ENCODE measurements at places on chromosomes 12 and 14.
A peak's percentile ranks its signal among the peaks of the same experiment; 100 is the strongest.

GRCh38 chr14:52342849-52343596 lies 28.9 kb downstream of the PTGER2 start:
- DNase-seq = no peak

DNA sequence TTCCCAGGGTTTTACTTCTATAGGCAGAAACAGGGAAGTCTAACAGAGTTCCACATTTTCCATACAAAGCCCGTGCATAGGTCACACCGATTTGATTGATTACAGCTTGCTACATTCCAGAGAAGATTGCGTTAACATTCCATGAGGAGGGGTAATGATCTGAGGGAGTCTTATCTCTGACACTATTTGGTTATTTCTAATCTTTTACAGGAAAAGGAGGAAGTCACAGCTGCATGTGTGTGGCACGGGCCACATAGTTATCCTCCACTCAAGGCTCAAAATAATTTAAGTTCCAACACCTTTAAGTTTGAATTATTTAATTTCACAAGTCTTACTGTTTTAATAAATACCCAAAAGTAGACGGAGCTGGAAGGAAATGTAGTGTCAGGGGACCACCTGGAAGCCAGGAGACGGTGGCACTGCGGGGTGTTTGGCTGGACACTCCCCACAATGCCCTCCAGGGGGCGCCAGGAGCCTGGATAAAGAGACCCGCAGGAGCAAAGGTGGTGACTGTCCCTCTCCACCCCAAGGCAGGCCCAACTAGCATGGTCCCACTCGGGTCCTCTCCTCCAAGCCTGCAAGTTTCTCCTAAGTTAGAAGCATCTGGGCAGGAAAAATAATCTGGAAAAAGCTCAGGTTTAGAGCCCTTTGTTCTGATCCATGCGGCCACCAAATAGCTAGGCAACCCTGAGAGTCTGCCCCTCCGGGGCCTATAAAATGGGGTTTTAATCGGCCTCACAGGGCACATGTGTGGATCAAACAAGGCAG lies 20.2 kb downstream of the KRT8 start:
- peak; percentile 81 for DNase-seq

DNA sequence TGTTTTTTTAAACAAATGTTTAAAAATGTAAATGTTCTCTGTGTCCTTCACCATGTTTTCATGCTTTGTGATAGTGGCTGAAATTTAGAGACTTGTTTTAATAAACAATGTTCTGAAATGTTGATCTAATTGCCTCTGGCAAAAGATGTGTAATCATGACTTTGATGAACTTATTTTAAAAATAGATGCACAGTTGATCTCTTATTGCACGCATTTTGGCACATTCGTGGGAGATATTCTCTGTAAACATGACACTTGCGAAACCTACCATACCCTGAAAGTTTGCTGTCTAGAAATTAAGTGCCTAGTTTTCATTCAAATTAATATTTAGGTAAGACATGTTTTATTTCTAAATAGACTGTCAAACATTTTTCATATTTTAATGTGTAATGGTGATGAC lies 119.7 kb upstream of the DNM1L start:
- DNase-seq = no peak

- no peak for DNase-seq
These were observed 645 bp upstream of the KLHDC1 start for GRCh38 chr14:49692193-49692757.

GRCh38 chr14:89240414-89240813 lies 176.6 kb downstream of the FOXN3 start:
- DNase-seq = no peak

DNA sequence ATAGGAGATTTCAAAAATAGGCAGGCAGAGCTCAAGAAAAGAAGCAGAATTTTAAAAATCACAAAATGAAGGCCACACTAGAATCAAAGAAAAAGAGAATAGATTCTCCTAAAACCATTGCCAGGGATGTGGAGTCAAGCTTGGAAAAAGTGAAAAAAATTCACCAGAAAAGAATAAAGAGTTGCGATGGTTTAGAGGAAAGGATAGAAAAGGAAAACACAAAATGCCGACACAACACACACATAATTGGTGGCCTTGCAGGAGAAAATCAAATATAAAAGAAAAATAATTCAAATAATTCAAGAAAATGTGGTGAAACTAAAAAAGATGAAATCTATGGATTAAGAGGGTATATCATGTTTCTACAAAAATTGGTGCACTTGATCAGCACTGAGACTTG lies 181.6 kb upstream of the C14orf180 start:
- no peak for DNase-seq

DNA sequence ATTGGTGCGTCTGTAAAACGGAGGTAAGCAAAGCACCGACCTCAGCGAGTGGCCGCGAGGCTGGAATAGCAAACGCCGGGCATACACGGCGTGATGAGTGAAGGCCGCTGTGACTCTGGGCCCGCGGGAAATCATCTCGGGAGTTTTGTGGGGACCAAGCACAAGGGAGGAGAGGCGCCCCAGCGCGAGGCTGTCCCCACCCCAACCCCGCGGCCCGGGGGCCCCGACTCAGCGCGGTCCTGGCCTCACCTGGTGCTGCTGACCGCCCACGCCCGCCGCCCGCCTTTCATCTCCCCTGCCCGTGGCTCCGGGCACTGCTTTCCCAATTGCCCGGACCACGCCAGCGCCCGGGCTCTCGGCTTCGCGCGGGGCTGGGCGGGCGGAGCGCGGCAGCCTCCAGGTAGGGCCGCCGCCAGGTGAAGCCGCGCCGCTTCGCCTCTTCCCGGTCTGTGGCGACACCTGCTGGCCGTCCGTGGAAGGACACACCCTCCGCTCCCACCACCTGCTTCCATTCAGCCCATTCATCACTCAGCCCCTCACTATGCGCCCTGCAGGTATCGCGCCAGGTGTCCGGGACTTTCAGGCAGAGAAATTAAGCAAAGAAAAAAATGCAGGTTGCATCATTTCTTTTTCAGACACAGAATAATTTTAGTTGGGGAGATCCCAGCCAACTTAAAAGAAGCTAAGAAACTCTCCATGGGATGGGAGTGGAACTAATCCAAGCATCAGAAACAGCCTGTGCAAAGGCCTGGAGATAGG lies 360.4 kb downstream of the MED13L start:
- DNase-seq = peak; percentile 73

GRCh38 chr12:123351349-123351748 lies 13.3 kb downstream of the SBNO1 start:
- DNase-seq = no peak

DNA sequence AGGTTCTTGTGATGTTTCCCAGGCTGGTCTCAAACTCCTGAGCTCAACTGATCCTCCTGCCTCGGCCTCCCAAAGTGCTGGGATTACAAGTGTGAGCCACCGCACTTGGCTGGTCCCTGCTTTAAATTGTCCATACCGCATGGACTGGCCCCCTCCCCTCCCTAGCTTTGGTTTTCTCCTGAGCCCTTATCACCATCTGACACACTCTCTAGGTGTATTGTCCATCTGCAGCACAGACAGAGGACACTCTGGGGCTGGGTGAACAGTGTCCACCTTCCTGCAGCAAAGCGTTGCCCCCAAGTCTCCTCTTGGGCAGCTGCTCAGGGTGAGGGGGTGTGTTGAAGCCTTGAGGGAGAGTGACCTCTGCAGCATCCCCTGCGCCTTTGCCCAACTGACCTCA lies 36.0 kb upstream of the DLK1 start:
- DNase-seq = no peak

GRCh38 chr14:103539056-103539825 lies 10.2 kb downstream of the TRMT61A start:
- DNase-seq = no peak

DNA sequence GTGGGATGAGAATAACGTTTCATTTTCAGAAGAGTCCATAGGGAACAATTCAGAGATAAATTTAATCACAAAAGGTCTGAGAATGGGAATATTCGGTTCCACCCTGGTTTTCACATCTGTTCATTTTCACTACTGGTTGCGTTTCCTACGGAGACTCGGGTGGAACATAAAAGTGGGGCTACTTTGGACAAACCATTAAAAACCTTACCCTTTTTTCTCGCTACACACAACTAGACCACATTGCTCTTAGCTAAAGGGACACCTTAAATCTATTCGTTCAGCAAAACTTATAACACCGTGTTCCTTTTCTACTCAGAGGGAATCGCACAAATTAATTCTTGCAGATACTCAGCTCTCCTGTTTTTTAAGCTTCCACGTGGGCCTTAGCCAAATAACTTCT lies 1.0 kb upstream of the SUDS3 start:
- DNase-seq = no peak

DNA sequence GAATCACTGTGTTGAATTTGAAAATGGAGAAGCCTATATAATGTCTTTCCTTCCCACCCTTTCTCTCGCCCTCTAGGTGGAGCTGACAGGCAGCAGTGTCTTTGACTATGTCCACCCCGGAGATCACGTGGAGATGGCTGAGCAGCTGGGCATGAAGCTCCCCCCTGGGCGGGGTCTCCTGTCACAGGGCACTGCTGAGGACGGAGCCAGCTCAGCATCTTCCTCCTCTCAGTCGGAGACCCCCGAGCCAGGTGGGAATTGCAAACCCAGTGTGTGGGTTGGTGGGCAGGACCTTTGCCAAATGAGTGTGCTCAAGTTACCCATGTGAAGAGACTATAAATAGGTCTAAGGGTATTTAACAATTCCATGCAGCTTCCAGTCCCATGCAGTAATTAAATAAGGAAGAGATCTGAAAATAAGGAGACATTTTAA lies 274.7 kb downstream of the EGLN3 start:
- no peak for DNase-seq

DNA sequence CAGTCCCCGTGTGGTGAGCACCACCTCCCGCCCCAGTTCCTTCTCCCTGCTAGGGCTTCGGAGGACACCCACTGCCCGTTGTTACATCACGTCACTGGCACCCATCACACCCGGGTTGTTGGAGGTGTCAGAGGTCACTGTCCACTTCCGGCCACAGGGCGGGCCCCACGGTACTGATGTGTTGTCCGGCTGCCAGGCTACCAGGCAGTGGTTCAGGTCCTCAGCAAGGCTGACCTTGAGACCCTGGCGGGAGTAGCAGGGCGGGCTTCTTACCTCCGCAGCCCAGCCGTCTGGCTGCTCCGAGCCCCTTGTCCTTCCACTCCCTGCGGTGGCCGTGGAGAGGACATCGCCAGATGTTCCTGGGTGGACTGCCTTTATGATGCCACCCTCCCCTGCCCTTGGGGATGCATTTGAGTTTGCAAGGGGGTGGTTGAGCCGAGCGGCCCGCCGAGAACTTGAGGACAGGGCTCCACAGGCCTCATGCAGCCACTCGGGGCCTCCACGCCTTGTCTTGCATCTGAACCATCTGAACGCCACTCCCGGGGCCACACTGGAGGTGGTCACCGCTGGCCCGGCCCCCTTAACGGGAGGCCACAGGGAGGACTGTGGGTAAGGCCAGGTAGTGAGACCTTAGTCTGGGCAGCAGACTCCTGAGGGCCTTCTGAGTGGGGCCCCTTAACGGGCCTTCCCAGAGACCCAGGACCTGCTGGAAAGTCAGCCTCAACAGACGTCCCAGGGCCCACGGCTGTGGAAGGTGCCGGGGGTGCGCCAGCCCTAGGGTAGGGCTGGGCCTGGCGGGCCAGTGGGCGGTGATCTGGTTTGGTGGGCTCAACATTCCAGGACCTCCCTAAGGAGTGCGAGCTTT lies 27.1 kb upstream of the PLD4 start:
- no peak for DNase-seq

DNA sequence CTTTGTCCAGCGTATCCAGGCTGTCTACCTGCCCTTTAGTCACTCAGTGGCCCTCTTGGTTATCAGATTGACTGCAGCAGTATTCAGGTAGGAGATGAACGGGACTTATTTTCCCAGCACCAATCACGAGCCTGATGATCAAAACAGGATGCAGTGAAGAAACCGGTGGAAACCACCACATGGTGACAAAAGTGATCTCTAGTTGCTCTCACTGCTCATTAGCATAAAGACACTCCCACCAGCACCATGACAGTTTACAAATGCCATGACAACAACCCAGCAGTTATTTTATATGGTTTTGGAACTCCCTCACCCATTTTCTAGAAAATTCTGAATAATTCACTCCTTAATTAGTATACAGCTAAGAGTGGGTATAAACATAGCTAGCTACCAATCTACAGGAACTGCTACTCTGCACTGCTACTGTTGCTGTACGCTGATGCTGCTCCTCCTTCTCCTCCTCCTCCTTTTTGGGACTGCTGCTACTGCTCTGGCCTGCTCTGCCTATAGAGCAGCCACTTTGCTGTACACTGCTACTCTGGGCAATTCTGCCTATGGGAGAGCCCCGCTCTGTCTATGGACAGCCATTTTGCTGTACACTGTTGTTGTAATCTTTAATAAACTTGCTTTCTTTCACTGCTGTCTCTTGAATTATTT lies 142.5 kb upstream of the SSTR1 start:
- peak; percentile 57 for DNase-seq

DNA sequence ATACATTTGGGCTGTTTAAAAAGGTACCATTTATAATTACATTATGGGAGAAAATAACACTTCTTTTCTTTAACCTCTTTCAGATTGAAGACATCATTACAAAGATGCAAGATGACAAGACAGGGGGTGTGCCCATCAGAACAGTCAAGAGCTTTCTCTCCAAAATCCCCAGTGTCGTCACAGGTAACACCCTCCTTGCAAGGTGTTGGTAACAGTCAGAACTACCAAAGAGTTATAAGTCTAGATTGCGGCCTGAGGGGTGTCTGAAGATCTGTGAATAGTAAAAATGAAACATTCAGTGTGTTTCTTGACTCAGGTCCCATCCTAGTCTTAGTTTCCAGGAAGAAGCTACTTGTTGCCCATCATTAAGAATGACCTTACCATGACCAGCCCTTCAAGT lies 419.8 kb downstream of the RGS6 start:
- no peak for DNase-seq

DNA sequence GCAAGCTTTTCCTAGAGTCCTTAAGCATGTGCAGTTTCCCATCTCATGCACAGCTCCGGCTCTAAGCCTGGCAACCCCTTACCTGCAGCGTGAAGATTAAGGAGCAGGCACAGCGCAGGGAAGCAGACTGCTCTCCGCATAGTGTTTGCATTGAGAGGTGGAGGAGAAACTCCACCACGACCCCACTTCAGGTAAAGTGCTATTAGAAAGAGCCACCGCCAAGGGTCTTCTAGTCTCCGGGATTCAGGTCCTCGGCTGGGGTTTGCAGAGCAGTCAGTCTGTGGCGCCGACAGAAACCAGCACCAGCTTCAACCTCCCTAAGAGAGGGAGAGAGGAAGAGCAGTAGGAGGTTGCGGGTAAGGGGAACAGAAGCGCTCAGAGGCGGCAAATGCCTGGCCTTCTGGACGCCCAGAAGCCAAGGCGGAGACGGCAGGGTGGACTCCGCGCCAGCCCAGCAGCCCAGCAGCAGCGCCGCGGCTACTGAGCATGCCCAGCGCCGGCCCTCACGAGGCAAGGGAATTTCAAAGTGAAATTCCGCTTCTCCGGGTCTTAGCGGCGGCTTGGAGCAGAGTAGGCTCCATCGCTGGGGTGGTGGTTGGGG lies at the start of gene PTPRR:
Gene PTPRR, minus strand, starts transcription at position 488 of the 601 bp plus-strand sequence. Its CDS starts 348 bp downstream, at position 140.
- no peak for DNase-seq

GRCh38 chr12:2374092-2374906 lies 321.5 kb downstream of the CACNA1C start:
- DNase-seq = no peak

DNA sequence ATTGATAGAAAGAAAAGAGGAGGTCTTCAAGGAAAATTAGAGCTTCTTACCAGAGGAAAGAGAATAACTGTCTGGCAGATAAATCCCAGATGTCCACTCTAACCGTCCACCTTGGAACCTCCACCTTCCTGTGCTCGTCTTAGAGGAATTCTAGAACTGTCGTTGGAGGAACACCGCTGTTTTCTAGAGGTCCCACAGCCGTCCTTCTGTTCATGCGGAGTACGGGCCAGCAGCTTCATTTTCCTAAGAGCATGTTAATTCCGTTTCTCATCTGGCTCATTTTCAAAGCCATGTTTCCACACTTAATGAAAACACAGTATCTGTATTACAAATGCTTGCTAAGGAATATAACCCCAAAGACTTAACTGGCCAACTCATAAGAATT lies 107.9 kb upstream of the ESRRB start:
- DNase-seq = no peak

- DNase-seq = no peak
These were observed 1112.6 kb downstream of the SLC6A15 start for GRCh38 chr12:83800022-83800421.

Data from activated gamma-delta T cell treated with Interleukin-2 at 50 U/mL for 16 hours (primary cell).